ENCODE measurements at places on chromosomes 3 and 15.

GRCh38 chr15:69860921-69861320 is 236.8 kb downstream of the TLE3 start:
- H3K4me3 ChIP-seq, result no peak overlapping the region
- no peaks in the 10 kb centered on the region for H3K4me1 ChIP-seq
- no peaks in the 10 kb centered on the region for H3K36me3 ChIP-seq

GRCh38 chr3:41456162-41456561 is 256.9 kb downstream of the CTNNB1 start:
- H3K4me1 ChIP-seq, result no peaks in the 10 kb centered on the region
- no peak overlapping the region for H3K27ac ChIP-seq
- H3K36me3 ChIP-seq, result no peaks in the 10 kb centered on the region
- no peak overlapping the region for H3K4me3 ChIP-seq
- no peaks in the 10 kb centered on the region for H3K27me3 ChIP-seq

DNA sequence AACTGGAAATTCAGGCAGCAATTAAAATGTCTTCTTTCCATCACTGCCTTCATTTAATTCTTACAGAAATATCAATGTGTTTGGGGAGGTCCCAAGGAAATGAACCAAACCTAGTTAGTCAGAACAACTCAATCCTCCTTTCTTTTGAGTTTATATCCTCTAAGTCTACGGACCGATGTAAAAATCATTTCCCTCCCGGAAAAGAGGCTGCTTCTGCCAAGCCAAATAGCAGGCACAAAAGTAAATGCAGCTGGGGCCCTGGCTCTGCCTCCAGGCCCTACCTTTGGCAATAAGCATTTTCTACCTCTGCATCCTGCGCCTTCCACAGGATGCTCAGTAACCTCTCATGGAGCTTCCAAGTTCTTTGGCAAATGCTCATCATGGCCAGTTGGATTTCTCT is 122.5 kb upstream of the COL8A1 start:
- H3K4me1 ChIP-seq, result no peaks in the 10 kb centered on the region
- H3K27ac ChIP-seq, result no peak overlapping the region
- H3K4me3 ChIP-seq, result no peak overlapping the region
- no peak for DNase-seq

GRCh38 chr3:188747489-188747888 is 424.3 kb upstream of the TPRG1 start:
- H3K27me3 ChIP-seq, result no peaks in the 10 kb centered on the region
- DNase-seq, result no peak
- no peaks in the 10 kb centered on the region for H3K4me1 ChIP-seq

GRCh38 chr15:78004222-78004727 is 73.2 kb downstream of the TBC1D2B start:
- H3K4me1 ChIP-seq, result peaks cover 73% of the 10 kb centered on the region
- H3K27ac ChIP-seq, result peak overlapping the region; percentile 25
- DNase-seq, result peak; percentile 64

GRCh38 chr3:144085964-144086363 is 114.3 kb downstream of the DIPK2A start:
- DNase-seq, result no peak
- no peaks in the 10 kb centered on the region for H3K27me3 ChIP-seq
- H3K4me3 ChIP-seq, result no peak overlapping the region
- no peak overlapping the region for H3K27ac ChIP-seq
- H3K36me3 ChIP-seq, result no peaks in the 10 kb centered on the region

Data from right lobe of liver (tissue), 6 donors.